ENCODE measurements at places on chromosomes 12 and 14.

DNA sequence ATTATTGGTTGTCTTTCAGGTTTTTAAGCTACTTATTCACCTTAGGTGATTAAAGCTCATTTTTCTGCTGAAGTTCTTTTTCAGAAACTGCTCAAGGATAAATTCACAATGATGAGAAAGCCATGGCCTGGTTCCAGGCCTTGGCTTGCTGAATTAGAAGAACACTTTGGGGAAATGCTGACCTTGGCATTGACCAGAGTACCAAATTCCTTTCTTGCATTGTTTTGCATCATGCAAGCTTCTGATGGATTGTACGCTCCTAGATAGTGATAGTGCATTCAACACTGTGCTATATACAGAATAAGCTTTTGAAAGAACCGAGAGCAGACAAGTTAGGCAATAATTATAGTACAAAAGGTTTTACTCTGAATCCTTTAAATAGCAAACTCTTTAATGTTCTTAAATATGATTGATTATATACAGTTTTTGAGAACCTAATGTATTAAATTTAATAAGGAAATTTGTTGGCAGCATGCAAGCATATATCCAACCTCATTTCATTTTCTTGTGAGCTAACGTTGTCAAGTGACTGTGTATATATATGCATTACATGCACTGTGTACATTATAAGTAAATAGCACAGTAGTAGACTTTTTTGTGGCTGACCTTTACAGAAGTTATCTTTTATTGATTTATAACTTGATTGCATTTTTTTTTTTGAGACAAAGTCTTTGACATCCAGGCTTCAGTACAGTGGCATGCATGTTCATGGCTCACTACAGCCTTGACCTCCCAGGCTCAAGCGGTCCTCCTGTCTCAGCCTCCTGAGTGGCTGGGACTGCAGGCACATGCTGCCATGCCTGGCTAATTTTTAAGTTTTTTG, 99.2 kb downstream of the DIP2B start:
- DNase-seq = no peak

- no peak for DNase-seq
Measured at GRCh38 chr14:68703093-68703492, 89.8 kb downstream of the ZFP36L1 start.

- no peak for DNase-seq
Measured at GRCh38 chr14:36585100-36585499, 2.7 kb upstream of the NKX2-8 start.

- peak; percentile 93 for DNase-seq
Measured at GRCh38 chr12:64759035-64759894, at the start of gene GNS. Gene GNS (minus strand): TSS chr12:64759406. CDS start chr12:64759276, 130 bp downstream.

DNA sequence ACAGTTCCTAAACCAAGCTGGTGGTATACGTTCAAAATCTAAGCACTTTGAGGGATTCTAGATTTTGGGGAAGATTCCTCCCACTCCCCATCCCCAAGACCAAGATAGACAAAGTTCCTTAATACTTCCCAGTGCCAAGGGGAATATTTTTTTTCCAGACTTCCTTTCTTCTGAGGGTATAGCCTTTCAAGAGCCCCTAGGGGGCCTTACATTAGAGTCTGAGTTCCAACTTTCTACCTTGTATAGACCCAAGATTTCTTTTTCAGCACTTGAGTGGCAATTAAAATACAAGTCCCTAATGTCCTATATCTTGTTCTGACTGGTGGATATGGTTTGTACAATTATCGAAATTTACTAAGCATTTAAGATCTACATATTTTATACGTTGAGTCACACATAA, 28.7 kb upstream of the SOS2 start:
- DNase-seq = no peak

DNA sequence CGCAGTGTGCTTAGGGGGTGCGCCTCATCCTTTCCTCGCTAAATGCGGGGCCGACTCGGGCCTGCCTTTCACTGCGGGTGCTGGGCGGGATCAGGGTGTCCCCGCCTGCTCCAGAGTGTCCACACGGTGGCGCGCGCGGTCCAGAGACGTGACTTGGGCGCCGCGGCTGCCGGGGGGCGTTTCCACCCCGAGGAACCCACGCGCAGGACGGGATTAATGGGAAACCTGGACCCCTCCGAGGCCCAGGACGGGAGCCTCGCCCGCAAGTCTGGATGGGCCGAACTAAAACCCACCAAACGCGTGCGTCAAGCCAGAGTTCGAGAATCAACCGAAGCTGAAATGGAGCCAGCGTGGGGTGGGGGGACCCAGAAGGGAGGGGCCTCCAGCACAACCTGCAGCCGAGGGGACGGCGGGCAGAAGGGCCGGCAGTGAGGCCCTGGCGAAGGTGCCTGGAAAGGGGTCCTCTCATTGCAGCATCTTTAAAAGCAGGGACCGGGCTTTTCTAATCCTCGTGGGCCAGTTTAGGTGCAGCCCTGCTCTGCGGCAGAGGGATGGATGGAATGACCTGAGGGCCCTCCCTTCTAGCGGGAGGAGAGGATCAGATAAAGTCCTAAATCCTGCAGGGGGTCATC, 93.3 kb downstream of the NINJ2 start:
- DNase-seq = peak; percentile 92

DNA sequence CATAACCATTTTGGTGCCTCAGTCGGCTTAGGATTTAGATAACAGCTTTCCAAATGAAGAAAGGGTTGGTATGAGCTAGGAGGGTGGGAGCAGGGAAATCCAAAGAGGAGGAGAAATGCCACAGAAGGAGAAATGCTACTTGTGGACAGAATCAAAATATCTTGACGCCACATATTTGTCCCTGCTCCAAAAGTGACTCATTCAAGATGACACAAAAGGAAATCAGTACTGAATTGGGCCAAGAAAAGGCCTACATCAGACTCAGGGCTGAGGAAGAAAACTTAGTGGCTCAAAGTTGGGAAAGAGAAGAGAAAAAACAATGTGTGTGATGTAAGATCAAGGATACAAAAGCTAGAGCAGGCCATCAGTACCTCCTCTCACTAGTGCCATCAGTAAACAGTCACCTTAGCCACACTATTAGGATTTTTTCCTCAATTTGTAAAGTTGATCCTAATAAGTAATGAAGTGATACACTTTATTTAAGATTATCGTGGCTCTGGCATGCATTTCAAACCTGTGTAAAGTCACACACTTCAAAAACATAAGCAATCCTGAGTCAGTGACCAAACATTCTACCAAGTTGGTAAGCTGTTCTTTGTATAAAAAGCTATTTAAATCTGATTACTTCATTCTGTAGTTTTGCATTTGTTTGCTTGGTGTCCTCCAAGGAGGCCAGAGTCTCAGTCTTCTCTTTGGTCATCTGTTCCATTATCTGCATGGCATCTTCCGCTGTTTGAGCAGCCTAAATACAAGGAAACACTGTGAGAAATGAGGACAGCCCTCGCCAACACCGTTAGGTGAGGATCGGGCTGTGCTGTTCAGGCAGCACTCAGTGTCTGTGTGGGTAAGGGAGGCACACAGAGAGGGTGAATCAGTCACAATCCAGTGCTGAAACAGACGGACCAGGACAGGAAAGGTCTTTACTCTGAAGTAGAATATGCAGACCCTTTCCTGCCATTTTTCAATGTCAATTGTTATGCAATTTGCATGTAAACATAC, 52.6 kb upstream of the VPS33A start:
- DNase-seq = no peak

DNA sequence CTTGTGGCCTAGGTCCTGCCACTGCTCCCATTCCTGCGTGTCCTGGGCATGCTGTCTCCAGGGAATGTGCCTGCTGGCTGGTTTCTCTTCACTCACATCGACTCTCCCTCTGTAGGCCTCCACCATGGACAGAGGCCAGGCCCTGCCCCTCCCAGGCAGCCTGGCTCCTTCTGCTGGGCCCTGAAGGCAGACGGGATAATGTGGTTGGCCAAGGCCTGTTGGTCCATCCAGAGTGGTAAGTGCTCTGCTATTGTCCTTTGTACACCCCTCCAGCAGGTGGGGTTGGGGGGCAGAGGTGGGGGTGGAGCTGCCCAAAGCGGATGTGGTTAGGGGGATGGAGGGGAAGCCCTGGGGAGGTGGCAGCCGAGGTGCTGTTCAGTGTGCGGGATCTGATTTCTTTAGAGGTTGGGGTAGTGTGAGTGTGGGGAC, 9.5 kb upstream of the NR4A1 start:
- peak; percentile 30 for DNase-seq

DNA sequence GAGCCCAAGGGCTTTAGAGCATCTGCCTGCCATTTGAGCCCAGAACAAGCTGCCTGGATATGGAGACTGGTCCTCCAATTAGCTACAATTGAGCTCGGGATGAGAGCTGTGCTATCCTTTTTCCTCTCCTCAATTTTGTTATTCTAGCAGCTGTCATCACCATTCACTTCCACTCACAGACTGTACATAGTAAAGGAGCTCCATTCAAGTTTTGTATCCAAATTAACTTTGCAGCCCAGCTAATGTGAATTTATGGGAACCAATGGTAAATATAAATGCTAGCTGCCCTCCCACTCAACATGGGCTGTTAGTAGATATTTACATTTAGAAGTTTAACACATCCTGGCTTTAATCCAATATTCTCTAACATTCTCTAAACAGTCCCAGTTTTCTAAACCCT, 44.6 kb downstream of the BMP4 start:
- no peak for DNase-seq

DNA sequence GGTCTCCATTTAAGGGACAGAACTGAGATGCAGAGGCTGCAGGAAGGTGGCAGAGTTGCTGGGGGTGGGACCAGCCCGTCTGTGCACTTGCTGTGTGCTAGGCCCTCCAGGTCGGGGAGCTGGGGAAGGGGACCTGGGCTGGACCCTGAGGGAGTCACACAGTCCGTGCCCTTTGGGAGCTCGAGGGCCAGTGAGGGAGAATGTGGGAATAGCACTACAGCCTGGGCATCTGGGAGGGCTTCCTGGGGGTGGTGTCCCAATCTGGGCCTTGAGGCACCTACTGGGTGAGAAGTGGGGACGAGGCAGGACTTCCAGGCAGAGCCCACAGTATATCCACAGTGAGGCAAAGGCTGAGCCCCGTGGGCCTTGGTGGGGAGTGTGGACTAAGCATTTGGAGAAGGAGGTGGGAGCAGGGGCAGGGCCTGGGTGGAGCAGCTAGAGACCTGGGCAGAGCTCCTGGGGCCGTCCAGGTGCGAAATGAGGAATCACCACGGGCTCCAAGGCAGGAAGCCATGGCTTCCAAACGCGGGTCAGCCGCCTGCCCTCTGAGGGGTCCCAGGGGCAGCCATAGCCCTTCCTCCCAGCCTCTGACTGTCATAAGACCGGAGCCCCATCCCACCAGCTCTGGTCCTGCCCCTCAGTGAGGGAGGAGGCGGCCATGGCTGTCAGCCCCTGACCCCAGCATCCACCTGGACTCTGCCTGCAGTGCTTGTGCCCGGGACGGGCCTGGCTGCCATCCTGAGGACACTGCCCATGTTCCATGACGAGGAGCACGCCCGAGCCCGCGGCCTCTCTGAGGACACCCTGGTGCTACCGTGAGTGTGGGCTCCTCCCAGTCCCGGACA, 6.6 kb downstream of the ASPG start:
- no peak for DNase-seq

DNA sequence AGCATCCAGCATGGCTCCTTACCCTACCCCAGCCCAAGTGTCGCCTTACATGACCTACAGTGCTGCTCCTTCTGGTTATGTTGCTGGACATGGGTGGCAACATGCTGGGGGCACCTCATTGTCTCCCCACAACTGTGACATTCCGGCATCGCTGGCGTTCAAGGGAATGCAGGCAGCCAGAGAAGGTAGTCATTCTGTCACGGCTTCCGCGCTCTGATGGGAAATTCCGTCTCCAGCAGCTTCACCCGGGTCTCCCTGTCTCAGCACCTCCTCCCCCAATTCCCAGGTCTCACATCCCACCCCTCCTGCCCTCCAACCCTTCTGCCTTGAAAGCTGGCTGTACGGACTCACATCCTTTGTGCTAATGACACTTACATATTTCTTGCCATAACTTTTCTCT, 14.6 kb downstream of the PAX9 start:
- DNase-seq = no peak
